ENCODE measurements at places on chromosomes 6 and 20. TPM values are rescaled to one million over a fixed set of nuclear protein-coding genes. Genes with fewer than 3 reads are reported as not detected.

The SLC26A8 gene
- not detected for total RNA-seq

The CSNK2B gene
- total RNA-seq, result 118 TPM

The NKAIN2 gene
- not detected for total RNA-seq

The ARHGAP18 gene
- total RNA-seq, result 5.5 TPM

The ARMH2 gene
- not detected for total RNA-seq

The OLIG3 gene
- total RNA-seq, result not detected

The ASIP gene
- not detected for total RNA-seq

The MOG gene
- total RNA-seq, result not detected

The TFAP2D gene
- total RNA-seq, result not detected

The SH3BGRL2 gene
- total RNA-seq, result 2.9 TPM

The TNFRSF21 gene
- total RNA-seq, result 0.26 TPM

Data from articular chondrocyte of knee joint (primary cell).